ENCODE measurements at places on chromosomes 16 and 17.
A peak's percentile ranks its signal among the peaks of the same experiment; 100 is the strongest.

DNA sequence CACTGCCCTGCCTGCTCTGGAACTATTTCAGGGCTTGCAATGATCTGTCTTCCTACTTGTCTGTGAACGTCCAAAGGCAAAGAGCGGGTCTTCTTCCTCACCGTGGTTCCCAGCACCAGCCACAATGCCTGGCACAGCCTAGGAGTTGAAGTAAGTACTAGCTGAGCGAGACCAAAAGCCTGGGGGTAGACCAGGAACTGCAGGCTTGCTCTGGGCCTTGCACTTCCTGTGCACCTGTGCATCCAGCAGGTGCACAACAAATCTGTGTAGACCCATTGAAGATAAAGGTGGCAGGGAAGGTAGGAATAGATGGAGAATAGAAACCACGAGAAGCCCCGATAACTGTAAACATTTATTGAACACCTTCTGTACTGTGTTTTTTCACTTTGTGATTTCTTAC lies 4.6 kb downstream of the FAM171A2 start:
- no peak for DNase-seq

- no peak for DNase-seq
These were observed 18.9 kb downstream of the KATNB1 start for GRCh38 chr16:57754354-57755060.

GRCh38 chr16:12310286-12310685 lies 333.8 kb downstream of the SNX29 start:
- no peak for DNase-seq

DNA sequence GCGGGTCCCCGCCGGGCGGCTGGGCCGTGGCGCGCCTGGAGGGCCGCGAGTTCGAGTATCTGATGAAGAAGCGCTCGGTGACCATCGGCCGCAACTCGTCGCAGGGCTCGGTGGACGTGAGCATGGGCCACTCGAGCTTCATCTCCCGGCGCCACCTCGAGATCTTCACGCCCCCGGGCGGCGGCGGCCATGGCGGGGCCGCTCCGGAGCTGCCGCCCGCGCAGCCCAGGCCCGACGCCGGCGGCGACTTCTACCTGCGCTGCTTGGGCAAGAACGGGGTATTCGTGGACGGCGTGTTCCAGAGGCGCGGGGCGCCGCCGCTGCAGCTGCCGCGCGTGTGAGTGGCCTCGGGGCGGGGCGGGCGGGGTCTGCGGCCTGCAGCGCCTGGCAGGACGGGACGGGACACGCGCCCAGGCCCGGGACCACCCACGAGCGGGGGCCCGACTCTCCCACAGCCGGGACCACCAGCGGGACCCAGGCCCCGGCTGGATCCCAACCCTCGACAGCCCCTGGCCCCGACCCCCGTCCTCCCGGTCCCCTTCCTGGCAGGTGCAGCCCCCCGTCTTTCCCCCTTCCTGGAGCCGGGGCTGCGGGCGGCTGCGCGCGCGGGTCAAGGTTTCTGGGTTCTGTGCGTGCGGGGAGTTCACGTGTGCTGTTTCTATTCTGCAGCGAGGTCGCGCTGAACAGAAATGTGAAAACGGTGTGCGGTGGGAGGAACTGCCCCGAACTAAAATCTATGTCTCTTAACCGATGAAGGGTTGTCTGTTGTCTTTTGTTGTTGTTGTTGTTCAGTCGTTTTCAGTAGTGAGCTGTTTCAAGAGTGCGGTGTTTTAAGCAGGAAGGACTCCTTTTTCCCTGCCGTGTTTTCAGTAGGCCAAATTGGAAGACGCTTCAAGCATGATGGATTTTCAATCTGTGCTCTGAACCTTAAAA lies 705 bp downstream of the FOXK2 start:
- peak; percentile 49 for DNase-seq

DNA sequence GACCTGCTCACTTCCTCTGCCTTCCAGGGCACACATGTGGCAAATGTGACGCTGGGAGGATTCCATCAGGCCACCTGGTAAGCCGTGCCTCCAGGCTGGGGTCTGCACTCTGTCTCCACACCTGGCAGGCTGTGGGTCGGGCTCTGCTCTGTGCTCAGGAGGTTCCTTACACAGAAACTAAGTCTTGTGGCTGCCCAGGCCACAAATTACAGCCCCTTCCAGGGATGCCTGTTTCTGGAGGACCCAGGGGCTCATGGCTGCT lies 58.2 kb downstream of the RMI2 start:
- DNase-seq: no peak

DNA sequence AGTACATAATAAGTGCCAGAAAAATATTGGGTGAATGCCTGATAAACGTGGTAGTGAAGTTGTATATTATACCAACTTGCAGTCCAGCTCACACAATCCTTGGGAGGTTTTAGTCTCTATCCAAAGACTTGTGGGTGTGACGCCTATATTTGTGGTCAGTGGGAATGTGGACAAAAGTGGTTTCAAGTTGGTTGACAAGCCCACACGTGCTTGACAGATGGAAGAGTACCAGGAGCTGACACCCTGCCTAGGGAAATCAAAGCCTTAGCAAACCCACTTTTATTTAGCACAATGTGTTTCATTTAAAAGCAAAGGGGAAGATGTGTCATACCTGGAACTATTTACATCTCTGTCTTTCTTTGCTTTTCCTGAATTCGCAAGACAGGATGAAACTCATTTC lies 79.0 kb downstream of the CA10 start:
- DNase-seq: no peak

DNA sequence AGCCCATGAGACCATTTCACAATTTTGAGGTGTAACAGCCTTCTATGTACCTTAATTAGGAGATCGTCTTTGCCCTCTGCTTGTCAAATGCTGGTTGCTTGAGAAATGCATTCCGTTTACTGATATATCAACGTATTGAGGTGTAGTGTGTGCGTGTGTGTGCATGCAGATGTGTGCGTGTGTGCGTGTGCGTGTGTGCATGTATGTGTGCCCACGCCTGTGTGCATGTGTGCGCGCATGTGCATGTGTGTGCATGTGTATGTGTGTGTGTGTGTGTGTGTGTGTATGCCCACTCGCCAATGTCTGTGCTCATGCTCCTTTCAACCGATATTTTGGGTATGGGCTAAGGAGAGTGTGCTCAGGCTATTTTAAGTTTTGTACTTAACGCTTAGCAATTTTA lies 81.5 kb upstream of the ZFHX3 start:
- DNase-seq: no peak

GRCh38 chr17:59004338-59005111 lies 102.2 kb downstream of the TRIM37 start:
- peak; percentile 65 for DNase-seq

DNA sequence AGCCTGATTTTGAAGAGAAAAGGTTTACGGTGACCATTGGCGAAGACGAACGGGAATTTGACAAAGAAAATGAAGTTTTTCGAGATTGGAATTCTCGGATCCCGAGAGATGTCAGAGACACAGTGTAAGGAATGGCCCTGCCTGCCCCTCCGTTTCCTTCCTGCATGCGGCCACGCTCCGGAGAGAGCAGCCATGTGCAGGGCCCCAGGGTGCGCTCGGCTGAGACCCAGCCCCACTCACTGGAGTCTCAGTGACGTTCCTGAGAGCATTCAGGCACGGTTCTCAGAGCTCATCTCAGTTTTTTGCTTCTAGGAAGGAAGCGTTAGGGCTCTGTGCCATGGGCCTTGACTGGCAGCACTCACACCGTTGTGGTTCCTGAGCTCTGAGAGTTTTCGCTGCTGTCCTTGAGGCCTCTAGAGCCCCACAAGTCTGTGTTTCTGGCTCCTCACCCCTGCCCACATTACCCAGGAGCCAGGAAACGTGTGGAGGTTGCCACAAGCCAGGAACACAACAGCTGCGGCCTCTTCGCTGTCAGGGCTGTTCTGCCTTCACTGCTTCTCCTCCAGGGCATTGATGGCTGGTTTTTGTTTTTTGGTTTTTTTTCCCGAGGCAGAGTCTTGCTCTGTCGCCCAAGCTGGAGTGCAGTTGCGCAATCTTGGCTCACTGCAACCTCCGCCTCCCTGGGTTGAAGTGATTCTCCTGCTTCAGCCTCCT lies 29.8 kb downstream of the ZC3H18 start:
- DNase-seq: no peak

- no peak for DNase-seq
These were observed 380.4 kb upstream of the CCL2 start for GRCh38 chr17:33874617-33875060.

GRCh38 chr17:2232244-2232638 lies 71.3 kb downstream of the SMG6 start:
- no peak for DNase-seq

- no peak for DNase-seq
These were observed 13.2 kb upstream of the RGS9 start for GRCh38 chr17:65123757-65124675.

DNA sequence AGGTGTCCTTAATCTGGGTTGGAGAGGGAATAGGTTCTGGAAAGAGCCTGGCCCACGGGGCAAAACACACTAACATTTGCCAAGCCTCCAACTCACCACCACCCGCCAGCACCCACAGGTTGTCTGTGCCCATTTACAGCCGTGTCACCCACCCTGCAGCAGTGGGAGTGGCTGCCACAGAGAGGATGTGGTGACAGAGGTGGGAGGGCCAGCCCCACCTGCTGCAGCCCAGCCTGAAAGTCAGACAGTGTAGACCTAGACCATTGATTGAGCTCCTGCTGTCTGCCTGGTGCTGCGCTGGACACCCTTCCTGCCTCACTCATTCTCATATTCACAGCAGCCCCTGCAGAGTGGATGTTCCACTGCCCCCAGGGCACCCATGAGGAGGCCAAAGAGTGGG lies 44.7 kb downstream of the IL21R start:
- peak; percentile 86 for DNase-seq

Measured in DND-41 (cell line).